ENCODE measurements at places on chromosomes 16 and 17.

DNA sequence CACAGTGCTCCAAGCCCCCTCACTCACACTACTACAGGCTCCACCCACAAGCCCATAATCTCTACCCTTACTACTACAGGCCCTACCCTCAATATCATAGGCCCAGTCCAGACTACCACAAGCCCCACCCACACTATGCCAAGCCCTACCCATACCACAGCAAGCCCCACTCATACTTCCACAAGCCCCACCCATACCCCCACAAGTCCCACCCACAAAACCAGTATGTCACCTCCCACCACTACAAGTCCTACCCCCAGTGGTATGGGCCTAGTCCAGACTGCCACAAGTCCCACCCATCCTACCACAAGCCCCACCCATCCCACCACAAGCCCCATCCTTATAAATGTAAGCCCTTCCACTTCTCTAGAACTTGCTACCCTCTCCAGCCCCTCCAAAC, 13.8 kb downstream of the RIPOR1 start:
- DNase-seq: peak; percentile 84

DNA sequence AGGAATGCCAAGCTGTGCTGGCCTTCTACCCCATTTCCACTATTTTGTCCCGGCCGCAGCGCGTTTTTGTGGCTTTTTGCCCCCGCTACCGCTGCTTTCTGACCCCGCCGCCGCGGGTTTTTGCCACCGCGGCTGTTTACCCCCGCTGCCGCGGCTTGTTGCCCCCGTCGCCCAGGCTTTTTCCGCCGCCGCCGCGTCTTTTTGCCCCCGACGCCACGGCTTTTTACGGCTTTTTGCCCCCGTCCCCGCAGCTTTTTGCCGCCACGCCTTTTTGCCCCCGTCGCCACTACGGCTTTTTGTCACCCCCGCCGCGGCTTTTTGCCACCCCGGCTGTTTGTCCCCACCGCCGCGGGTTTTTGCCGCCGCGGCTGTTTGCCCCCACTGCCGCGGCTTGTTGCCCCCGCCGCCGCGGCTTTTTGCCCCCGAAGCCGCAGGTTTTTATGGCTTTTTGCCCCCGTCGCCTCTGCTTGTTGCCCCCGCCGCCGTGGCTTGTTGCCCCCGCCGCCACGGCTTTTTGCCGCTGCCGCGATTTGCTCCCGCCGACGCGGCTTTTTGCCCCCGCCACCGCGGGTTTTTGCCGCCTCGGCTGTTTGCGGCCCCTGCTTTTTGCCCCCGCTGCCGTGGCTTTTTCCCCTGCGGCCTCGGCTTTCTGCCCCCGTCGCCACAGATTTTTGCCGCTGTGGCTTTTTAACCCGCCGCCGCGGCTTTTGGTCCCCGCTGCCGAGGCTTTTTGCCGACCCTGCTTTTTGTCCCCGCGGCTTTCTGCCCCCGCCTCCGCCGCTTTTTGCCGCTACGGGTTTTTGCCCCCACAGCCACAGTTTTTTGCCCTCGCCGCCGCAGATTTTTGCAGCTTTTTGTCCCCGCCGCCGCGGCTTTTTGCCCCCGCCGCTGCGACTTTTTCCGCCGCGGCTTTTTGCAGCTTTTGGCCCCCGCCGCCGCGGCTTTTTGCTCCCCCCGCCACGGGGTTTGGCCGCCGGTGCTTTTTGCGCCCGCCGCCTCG, 520.4 kb upstream of the WSB1 start:
- no peak for DNase-seq

DNA sequence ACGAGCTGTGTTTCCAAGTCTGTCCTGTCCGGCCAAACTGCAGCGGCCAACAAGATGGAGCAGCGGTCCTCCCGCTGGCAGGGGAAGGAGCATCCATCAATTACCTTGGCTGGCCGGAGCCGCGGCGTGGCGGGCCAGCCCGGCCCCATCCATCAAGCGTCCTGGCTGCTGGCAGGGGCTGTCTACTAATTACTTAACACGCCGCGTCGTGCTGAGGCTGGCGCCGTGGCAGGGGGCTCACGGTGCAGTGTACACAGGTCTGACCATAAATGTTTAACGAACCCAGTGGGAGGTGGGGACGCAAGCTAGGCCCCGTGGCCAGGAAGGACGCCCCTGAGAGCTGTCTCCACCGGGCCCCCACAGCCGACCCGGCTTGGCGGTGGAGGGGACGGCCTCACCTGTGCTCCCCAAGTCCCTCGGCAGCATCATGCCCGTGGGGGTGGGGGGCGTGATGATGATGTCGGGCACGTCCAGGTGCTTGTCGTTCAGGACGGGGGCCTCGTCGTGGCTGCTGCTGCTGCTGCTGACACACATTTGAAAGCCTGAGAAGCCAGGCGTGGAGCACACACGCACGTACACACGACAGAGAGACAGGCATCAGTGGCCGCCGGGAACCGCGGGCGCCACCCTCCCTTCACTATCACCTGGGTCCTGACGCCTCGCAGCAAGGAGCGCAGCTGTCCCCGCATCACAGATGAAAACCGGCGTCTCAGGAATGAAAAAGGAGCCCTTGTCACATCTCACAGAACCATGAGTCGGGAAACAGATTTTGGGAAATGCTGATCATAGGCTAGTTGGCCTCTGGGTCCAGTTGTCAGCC, 21.2 kb upstream of the GINS2 start:
- no peak for DNase-seq

- no peak for DNase-seq
Observed at GRCh38 chr16:69064124-69064763, 41.2 kb upstream of the HAS3 start.

GRCh38 chr16:53053967-53054669, 673 bp upstream of the CHD9 start:
- DNase-seq: peak; percentile 39

- no peak for DNase-seq
Observed at GRCh38 chr16:83977056-83977815, 9.2 kb downstream of the NECAB2 start.
